HTR-8/SVneo (cell line): ENCODE measurements at places on chromosomes 16 and 17.

DNA sequence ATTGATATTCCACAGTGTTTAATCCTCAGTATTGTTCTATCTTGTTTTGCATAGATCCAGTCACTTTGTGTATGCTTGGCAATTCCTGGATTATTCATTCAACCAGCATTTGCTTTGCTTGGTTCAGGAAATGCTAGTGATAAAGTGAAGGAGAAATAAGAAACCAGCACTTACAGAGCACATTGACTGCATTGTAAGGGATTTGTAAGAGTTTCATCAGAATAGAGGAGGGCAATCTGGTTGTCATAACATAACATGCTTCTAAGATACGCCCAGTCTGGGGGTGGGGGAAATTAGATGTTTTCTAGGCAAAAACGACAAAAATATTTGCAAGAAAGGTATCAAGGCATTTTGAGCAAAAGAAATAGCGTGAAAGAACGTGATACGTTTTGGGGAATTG lies 40.4 kb downstream of the TNRC6A start:
- DNase-seq = no peak

- DNase-seq = no peak
These were observed 2.4 kb upstream of the MTMR4 start for GRCh38 chr17:58516644-58517377.

GRCh38 chr17:79695797-79696609 lies 34.7 kb upstream of the ENPP7 start:
- no peak for DNase-seq

DNA sequence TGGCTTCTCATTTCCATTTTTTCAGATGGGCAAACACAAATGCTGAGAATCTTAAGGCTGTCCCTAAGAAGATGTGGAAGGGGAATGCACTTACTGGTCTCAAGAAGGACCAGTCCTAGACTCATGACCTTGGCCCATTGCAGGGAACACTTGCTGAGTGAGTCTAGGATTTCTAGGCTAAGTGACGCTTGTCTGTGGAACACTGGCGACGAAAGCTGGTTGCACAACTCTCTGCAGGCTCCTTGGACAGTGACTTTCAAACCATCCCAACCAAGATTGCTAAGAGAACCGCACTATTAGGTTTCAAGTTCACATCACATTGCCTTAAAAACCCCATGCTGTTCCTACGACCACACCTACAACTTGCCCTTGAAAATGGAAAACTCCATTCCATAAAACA lies 174.1 kb downstream of the AXIN2 start:
- DNase-seq = no peak

GRCh38 chr16:87410530-87410929 lies 18.4 kb downstream of the MAP1LC3B start:
- no peak for DNase-seq

GRCh38 chr17:34228781-34229180 lies 26.3 kb upstream of the CCL2 start:
- DNase-seq = no peak

DNA sequence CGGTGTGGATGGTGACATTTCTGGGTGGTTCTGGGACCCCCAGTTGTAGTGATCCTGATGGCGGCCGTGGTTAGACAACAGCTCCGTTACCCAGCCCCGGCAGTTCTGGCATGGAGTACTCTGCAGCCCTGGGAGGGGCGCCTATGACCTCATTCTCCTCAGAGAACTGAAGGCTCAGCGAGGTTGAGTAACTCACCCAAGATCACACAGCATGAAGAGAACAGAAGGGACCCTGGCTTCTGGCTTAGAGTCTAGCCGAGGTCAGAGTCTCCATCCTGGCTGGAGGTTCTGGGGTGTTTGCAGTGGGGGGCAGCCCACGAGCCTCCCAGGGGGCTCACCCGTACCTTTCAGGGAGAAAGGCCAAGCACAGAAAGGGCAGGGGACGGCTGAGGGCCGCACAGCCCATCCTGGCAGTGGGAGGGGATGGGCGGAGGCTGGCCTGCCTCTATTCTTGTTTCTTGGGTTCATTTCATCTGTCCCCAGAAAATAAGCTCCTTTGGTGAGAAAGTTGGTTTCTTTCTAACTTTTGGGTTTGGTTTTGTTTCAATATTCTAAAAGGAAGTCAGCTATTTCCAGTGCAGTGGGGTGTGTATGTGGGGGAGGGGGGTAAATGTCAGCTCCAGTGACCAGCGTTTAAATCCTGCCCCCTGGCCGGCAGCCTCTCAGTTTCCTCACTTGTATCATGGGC lies 13.2 kb downstream of the ZFPM1 start:
- DNase-seq = no peak

DNA sequence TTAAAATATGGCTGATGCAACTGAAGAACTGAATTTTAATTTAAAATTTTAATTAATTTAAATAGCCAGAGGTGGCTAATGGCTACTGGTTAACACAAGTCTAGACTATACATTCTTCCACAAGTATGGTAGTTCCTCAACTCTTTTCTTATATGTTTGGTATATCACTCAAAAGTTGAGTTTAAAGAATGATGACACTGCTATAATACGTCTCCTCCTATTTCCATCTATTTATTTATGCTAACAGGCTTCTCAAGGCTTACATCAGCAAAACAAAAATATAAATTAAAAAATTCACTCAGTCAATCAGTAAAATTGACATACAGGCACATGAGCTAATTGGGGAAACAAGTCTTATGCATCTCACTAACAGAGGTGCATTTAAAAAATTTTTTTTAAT lies 227.9 kb upstream of the PMFBP1 start:
- DNase-seq = no peak

GRCh38 chr17:40355804-40356758 lies 8.5 kb downstream of the GJD3 start:
- DNase-seq = no peak

GRCh38 chr17:14762736-14763479 lies 462.0 kb downstream of the HS3ST3B1 start:
- no peak for DNase-seq

DNA sequence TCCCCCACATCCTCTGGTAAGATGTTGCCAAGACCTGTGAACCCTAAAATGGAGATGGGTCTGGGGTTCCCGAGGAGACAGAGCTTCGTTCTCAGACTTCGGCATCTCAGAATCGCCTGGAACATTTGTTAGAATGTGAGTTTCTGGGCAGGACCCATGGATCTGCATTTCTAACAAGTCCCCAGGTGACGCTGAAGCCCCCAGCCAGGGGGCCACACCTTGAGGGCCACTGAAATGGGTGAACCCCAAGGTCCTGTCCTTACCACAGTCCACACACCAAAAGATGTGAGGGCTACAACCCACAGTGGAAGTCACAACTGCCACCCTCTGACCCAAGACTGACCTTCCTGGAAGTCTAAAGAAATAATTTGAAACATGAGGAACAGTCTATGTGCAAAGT lies 14.0 kb downstream of the MPP3 start:
- DNase-seq = no peak
